ENCODE measurements at places on chromosomes 5 and 9. TPM values are rescaled to one million over a fixed set of nuclear protein-coding genes. Genes with fewer than 3 reads are reported as not detected.

DNA sequence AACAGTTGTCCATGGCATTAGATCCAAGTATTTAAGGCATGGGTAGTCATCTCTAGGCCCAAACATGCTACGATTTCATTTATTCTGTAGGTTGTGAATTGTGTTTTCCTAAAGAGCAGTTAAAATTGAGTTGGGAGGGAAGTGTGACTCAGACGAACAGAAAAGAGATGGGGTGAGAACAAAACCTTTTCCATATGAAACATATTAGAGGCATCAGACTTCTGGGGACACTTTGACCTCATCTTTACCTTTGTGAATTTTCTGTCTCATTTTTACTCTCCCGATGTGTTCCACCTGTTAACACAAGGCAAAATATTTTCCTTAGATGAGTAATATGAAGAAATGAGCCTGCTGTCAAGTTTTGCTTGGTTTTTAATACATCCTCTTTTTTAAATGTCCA, 181.3 kb downstream of the ESM1 start:
- ATAC-seq = no peak

SLC6A19 gene
- total RNA-seq = 0.16 TPM

GRCh38 chr5:116451905-116452450, 122.6 kb downstream of the SEMA6A start:
- no peak for ATAC-seq

DNA sequence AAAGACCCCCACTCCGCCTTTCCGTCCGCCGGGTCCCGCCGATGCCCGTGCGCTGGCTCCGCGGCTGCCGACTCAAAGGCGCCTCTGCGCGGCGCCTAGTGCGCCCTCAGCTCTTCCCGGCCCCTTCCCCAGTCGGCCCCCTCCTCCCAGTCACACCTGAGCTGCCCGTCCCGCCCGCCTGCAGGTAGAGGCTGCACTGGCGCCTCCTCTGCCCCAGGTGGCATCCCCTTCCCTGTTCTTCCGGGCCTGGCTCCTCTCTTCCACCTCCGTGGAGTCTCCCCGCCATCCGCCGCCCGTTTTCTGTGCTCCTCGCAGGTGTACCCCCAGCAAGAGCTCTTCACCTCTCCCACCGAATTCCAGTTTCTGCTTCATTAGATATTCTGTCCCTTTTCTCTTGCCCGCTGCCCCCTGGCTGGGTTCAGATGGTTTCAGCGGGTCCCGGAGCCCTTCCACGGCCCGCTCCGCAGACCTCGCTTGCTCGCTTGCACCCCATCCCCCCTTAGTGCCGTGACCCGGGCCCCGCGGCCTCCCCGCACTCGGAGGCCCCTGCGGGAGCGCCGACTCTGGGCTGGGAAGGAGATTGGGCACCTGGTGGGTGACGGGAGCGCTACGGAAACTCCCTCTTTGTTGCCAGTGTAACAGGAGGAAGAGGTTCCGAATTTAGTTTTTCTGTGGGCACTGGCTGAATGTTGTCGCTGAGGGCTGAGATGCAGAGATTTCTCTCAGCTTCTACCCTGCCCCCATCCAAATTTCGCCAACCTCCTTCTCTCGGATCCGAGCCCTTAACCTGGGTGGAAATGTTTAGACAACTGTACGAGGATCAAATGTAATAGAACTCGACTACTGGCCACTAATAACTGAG, 809 bp downstream of the SLC44A1 start:
- peak; percentile 30 for ATAC-seq

DNA sequence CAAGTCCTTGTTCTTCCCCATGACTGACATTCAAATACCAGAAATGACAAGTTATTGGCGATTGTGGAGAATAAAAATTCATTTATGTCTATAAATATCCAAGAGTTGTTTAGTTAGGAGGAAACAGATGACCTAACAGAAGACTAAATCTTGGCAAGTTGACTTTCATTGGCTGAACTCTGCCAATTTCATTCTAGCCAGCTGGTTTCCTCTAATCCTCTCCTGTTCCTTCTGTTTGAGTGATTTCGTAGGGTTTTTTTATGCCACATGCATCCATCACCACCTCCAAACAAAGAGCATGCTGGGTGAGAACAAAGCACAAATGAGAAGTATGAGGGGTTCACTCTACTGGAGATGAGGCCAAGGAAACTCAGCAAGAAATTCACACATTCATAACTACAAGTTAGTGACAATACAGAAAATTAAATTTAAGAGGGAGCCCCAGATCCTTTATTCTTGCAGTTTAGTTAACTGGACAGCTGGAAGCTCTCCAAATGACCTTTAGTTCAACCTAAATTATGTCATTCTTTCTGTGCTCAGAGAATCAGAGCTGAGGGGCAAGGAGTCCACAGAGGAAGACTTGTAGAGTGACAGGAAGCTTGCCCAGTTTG, 932.0 kb downstream of the TLE4 start:
- peak; percentile 87 for ATAC-seq

PHYHD1 gene
- total RNA-seq = 12.4 TPM

SMIM32 gene
- 0.25 TPM for total RNA-seq

CATSPER3 gene
- total RNA-seq = 1.3 TPM

ADAMTS13 gene
- total RNA-seq = 4.6 TPM

DNA sequence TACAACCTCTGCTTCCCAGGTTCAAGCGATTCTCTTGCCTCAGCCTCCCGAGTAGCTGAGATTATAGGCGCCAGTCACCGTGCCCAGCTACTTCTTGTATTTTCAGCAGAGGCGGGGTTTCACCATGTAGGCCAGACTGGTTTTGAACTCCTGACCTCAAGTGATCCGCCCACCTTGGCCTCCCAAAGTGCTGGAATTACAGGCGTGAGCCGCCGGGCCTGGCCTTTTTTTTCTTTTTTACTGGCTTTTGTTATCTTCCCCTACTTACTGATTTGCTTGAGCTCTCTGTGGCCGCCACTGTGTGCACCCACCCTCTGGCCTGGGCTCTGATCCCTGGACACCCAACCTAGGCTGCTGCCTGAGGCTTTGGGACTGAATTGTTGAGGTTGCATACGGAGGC, 60.3 kb downstream of the ANKRD33B start:
- no peak for ATAC-seq

GRCh38 chr9:69444791-69445190, 119.8 kb downstream of the ENTREP1 start:
- no peak for ATAC-seq

- no peak for ATAC-seq
Measured at GRCh38 chr5:113056988-113057387, 80.4 kb downstream of the DCP2 start.

ENHO gene
- 25.4 TPM for total RNA-seq

NR5A1 gene
- 0.17 TPM for total RNA-seq

Data from motor neuron (in vitro differentiated cells).